ENCODE measurements at places on chromosomes 13 and 19. TPM values are rescaled to one million over a fixed set of nuclear protein-coding genes. Genes with fewer than 3 reads are reported as not detected.

ZNF865 gene
- total RNA-seq = 12.6 TPM

PTGER1 gene
- 1.5 TPM for total RNA-seq

DNA sequence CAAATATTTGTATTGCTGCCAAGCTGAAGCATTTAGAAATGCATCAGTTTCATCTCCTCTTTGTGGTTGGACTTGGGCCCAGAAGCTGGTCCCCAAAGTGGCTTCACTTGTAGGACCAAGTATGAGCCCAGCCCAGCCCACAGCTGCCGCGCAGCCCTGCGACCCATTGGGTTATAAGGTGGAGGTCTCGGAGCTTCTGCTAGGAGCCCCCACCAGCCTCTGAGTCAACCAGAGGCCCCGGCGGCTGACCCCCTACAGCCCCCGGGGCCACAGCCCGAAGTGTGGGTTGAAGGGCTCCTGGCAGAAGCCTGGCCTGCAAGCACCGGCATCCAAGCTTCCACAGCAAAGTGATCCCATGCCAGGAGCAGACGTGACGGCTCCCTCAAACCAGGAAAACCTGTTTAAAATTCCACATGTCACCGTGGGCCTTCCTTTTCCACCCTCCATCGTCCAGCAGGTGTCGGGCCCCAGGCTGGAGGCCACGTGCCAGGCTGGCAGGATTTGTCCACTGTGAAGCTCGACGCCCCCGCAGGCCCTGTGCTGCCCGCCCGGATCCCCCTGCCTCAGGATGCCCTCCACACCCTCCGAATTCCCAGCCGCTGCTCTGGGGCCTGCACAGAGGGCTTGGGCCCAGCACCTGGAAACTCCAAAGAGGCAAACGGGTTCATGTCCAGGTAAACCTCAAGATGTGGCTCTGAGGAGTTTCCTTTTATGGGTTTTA, 54.7 kb downstream of the C13orf46 start:
- DNase-seq = no peak

- DNase-seq = peak; percentile 34
Measured at GRCh38 chr19:2888731-2889224, 11.9 kb upstream of the ZNF57 start.

DNA sequence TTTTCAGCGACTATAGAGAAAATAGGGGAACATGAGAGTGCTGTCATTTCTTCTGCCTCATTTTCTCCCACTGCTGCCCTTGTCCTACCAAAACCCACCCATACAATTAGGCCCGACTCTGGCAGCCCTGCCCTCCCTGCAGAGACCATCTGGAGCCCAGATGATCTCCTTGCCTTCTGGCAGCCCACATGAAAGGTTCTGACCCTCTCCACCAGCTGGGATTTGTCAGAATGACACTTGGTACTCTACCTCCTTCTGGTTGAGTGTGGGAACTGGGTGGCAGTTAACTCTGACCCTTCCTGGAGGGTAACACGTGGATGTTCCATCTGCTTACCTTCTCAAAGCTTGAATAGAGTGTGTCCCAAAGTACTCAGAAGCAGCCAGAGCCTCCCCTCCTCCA, 21.0 kb upstream of the SIAH3 start:
- no peak for DNase-seq

- peak; percentile 88 for DNase-seq
Measured at GRCh38 chr13:51797664-51798488, 6.1 kb downstream of the DHRS12 start.

DNA sequence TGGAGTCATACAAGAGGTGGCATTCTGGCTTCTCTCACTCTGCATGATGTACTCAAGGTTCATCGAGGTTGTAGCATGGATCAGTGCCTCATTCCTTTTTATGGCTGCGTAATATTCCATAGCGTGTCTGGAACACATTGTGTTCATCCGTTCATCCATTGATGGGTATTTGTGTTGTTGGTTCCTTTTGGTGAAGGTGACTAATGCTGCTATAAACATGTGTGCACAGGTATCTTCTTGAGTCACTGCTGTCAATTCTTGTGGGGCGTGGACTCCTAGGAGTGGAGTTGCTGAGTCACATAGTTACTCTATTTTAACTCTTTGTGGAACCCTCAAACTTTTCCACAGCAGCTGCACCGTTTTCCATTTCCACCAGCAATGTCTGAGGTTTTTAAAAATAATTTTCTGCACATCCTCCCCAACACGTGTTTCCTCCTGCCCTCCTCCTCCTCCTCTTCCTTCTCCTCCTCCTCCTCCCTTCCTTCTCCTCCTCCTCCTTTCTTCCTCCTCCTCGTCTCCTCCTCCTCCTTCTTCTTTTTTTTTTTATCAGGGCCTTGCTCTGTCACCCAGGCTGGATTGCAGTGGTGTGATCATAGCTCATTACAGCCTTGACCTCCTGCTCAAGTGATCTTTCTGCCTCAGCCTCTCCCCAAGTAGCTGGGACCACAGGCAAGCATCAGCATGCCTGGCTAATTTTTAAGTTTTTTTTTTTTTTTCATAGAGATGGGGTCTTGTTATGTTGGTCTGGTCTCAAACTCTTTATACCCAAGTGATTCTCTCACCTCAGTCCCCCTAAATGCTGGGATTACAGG, 2.0 kb upstream of the TMEM221 start:
- DNase-seq = no peak

GRCh38 chr19:752652-753517, 2.0 kb downstream of the MISP start:
- no peak for DNase-seq

- peak; percentile 80 for DNase-seq
Measured at GRCh38 chr13:113839536-113840204, 24.2 kb downstream of the GAS6 start.

RASGRP4 gene
- 0.89 TPM for total RNA-seq

TMEM255B gene
- total RNA-seq = 9.0 TPM

DNA sequence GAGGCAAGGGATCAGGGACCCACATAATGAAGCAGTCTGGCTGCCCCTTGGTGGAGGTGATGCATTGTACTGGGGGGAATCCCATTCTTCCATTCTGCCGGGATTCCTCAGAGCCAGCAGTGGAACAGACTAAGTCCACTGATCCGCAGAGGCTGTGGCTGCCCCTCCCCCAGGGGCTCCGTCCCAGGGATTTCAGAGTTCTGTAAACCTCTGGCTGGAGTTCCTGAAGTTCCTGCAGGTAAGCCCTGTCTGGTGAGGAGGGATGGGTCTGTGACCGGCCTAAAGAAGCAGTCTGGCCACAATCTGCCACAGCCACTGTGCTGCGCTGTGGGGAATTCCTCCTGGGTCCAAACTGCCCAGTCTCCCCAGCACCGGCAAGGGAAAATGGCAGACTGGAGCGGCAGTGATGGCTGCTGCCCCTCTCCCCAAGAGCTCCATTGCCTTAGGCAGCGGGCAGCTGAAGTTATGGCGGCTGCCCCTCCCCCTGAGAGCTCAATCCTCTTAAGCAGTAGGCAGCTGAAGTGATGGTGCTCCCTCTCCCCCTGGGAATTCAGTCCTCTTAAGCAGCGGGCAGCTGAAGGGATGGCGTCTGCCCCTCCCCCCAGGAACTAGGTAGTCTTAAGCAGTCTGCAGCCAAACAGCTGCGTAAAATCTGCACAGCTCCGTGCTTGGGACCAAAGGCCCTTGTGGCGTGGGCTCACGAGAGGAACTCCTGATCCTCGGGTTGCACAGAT, 155.7 kb downstream of the PCDH17 start:
- DNase-seq = no peak

DNA sequence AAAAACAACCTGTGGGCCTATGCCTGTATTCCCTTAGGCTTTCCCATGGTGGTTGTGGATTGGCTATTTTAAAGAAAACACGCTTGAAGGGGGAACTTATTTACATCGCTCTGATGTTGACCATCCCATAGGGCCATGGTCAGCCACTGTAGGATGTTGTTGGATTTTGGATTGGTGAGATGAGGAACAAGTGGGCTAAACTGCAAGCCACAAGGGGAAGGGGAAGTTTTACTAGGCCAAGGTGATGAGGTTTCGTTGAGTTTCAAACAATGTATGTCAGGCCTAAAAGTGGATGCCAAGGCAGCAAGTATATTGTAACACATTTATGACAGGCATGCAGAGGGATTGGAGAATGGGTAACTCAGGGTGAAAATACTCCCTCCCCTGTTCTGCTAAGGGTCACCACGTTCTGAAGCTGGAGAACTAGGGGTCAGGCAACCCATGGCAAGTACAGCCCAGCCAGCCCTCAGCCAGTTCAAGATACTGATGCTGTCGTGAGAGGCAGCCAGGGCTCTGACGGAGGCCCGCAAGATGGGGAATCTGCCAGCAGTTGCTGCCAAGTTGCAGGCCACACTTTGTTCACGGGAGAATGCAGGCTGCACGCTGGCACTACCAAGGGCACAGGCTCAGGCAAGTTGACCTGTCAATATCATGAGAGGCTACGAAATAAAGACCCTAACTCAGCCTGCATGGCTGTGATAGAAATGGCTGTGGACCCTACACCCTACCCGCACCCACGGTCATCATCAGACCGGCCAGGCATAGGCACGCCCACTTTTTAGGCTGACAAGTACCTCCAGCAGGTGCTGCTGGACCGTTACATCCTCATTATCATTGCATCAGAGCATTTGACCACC, 11.1 kb downstream of the IRGC start:
- no peak for DNase-seq
